ENCODE measurements at places on chromosomes 2 and 18.

DNA sequence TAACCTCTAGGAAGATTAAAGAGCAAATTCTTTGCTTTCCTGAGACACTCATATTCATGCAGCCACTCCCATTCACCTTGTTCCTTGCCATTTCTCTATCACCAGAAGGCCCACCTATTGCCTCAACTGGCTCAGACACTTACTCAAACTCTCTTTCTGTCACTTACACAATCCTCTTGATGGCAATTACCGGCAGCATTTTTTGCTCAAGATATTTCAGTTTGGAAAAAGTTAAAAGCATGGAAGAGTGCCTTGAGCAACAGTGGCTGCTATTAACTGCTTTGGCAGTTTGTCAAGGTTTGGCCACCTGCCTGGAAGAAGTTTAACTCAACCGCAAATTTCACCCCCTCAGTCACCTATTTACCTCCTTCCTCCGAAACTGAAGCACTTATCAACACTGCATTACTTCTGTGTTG, 1104.0 kb upstream of the PIK3C3 start:
- DNase-seq: no peak

GRCh38 chr2:147451902-147452515, 392.8 kb upstream of the ACVR2A start:
- DNase-seq: no peak

GRCh38 chr18:68519336-68519735, 195.6 kb downstream of the TMX3 start:
- DNase-seq: no peak

DNA sequence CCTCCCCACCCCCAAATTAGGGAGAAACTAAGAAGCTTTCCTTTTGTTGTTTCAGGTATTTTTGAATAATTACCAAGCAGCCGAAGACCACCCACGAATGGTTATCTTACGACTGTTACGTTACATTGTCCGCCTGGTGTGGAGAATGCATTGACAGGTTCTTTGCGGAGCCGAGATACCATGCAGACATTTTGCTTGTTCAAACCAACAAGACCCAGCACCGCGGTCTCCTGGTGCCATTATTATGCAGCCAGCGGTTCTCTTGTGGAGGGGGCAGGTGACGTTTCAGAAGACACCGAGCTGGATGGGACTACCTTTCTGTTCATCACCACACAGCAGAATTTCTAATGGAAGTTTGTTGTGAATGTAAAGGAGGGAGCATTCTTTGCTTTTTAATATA, 43.4 kb downstream of the BCL2L11 start:
- no peak for DNase-seq

DNA sequence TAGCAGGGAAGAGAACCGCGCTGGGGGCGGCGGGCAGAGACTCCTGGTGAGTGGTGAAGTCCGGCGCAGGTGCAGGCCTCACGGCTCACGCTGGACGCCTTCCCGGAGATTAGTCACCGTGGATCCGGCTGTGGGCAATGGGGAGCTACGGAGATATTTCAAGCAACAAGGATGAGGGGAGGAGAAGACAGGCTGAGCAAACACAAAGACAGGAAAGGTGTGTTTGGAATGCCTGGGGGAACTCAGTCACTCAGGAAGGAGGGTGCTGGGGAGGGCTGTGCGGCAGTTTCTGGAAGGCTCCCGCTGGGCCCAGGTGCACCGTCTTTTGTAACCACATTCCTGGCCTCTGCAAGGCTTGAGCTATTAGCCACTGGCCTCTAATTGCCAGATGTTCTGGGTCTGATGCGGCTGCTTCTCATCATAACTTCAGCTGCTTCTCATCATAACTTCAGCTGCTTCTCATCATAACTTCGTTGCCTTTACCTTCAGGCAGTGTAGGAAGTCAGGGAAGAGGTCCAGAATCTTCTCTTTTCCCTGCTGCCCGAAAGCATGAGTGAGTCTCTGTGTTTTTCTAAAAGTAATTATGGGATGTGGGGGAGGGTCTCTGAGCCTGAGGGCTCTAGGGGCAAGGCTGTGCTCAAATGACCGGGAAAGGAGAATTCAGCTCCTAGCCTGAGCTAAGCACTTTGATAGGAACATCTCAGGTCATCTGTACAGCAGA, 118.9 kb downstream of the PXDN start:
- no peak for DNase-seq

DNA sequence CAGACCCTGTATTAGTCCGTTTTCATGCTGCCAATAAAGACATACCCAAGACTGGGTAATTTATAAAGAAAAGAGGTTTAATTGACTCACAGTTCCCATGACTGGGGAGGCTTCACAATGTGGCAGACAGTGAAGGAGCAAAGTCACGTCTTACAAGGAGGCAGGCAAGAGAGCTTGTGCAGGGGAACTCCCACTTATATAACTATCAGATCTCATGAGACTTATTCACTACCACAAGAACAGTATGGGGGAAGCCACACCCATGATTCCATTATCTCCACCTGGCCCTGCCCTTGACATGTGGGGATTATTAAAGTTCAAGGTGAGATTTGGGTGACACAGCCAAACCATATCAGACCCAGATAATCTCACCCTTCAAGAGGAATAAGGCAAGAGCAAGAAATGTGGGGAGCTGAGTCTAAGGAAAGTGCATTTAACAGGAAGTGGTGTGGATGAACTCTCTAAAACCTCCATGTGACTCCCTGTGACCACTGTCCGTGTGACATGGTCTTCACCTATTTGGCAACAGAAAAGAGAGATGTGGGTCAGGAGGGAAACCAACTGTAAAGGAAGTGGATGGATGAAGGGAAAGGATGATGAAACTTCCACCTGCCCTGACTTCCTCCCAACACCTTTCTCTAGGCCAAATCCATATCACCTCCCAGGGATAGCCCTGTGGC, 110.6 kb downstream of the ATL2 start:
- DNase-seq: no peak

GRCh38 chr18:25467226-25467987, 115.4 kb upstream of the ZNF521 start:
- DNase-seq: no peak

DNA sequence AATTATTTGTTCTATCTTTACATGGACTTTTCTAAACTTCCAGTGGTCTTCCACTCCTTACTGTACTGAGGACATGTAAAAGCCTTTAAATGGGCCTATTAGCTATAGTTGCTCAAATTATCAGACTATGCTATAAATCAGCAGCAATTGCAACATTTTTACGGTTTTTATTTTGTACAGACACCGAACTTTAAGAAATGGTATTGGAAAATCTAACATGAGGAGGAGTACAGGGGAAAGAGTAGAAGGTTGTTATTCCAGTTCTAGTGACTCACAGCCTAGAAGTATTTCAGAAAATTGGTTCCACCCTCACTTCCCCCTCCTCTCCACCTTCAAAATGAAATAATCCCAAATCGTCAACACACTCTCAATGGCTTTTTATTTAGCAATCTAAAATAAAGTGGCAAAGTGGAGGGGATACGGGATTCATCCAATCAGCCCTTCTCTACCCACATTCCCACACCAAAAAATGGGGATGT, 1.1 kb downstream of the NCKAP1 start:
- no peak for DNase-seq

DNA sequence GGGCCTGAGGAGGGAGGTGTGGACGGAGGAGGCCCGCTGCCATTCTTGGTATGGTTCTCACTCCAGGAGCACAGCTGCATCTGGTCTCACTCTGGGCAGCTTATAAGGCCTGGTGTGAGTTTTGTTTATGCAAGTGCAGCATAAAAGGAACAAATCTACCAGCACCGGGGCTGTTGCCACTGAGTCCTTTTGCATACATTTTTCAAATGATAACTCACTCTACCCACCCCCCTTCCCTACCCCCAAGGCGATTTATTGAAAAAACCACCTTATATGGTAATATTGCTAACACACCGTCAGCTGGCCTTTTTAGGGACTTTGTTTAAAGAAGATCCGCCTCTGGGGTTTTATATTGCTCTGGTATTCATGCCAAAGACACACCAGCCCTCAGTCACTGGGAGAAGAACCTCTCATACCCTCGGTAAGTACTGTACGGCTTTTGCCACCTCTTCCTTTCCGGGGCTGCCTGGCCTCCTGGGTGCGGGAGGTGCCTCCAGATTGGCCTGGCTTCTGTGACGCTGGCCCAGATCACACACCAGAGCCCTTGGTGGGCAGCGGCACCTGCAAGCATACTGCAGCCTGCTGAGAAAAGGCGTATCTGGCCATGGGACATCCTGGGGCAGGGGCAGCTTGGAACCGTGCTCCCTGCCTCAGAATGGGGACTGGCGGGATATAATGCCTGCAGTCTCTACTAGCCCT, at the start of gene ACTG2:
TSS of gene ACTG2 (plus strand) at position 378 of the 699 bp plus-strand sequence. CDS start 8,304 bp downstream, outside the sequence.
- DNase-seq: no peak

DNA sequence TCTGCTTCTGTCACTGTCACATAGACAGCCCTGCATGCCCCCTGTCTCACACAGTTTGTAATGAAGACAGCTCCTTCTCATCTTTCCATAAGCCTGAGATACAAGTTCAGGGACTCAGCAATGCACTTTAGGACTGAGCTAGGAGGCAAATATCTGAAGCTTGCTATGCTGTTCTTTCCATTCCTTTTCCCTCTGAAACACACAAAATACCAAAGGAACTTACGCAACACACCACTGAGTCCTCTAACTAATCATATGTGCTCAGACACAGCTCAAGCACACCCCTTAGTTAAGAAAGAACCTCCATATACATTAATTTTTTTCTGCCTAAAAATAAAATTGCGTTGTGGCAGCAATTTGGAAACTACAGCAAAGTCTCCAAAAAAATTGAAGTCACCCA, 17.9 kb downstream of the SERPINB8 start:
- no peak for DNase-seq

DNA sequence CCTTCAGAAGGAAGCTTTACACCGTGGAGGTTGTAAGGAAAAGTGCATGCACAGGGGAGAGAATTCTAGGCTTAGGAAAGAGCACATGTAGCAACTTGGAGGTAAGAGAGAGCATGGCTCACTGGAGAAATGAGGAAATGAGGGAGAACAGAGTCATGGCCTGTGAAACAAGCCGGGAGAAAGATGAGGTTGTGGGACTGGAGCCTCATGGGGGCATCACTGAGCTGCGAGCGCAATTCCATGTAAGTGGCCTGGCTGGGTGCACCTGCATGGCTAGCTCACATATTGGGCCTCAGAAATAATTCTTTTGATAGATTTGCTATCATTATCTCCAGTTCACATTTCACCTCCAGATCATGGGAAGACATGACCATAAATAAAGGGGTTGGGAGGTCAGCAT, 785.5 kb upstream of the RAB6C start:
- no peak for DNase-seq

DNA sequence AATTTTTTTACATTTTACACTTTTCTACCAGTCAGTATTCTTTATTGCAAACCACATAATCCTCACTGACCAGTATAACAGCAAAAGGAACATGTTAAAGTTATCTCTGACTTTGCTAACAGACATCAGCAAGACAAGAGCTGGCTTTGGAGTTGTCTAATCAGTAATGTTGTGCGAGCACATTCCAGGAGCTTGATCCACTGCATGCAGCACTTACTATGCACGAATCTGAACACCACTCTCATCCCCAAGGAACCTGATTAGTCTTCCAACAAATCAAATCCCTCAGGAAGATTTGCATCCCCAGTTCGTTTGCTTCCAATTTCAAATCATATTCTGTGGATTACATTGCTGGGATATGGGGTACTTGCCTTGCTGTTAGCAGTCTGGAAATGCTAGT, 269.3 kb upstream of the EPC2 start:
- DNase-seq: no peak

DNA sequence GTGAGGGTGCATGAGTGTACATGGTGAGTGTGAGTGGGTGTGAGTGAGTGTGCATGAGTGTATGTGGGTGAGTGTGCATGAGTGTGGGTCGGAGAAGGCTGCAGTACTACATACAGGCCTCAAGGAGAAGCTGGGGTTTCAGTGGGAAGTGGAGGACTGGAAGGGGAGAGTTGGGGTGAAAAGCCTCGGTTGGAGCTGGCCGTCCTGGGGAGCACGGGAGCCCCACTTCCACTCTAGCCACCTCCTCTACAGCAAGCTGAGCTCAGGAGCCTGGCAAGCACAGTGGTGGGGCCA, 68.7 kb upstream of the HPCAL1 start:
- no peak for DNase-seq

GRCh38 chr2:118939994-118940393, 2.0 kb upstream of the MARCO start:
- no peak for DNase-seq

- no peak for DNase-seq
These were observed 36.3 kb upstream of the MBP start for GRCh38 chr18:77168811-77169311.

DNA sequence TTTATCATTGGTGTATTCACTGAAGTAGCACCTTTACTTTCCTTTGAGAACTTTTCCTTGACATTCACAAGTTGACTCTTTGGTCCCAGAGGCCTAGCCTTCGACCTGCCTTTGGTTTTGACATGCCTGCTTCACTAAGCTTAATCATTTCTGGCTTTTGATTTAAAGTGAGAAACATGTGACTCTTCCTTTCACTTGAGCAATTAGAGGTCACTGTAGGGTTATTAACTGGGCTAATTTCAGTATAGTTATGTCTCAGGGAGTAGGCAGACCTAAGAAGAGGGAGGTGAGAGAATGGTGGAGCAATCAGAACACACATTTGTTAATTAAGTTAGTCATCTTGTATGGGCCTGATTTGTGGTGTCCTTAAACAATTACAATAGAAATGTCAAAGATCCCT, 1040.7 kb upstream of the SLC39A10 start:
- DNase-seq: no peak

- DNase-seq: no peak
These were observed 584.5 kb downstream of the ZEB2 start for GRCh38 chr2:143935482-143935752.

GRCh38 chr2:88829607-88830463, 138.4 kb downstream of the RPIA start:
- DNase-seq: no peak
